ENCODE measurements at places on chromosomes 11 and 22.
A peak's percentile ranks its signal among the peaks of the same experiment; 100 is the strongest.

DNA sequence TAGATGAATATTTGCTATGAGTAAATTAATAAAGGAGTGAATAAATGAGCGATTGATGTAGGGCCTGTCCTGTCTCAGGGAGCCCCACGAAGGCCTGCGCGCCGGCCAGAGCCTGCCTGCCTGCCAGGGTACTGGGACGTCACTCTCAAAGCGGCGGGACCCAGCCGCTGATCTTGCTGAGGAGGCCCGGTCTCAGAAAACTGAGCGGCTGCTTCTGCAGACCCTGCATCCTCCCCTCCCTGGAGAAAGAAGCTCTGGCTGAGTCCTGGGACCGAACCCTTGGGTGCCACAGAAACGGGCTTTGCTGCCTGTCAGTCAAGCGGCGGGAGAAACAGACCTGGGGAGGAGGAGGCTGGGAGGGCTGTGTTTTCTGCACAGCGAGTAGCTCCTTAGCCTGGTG, 91.6 kb upstream of the B3GAT1 start:
- DNase-seq = no peak

DNA sequence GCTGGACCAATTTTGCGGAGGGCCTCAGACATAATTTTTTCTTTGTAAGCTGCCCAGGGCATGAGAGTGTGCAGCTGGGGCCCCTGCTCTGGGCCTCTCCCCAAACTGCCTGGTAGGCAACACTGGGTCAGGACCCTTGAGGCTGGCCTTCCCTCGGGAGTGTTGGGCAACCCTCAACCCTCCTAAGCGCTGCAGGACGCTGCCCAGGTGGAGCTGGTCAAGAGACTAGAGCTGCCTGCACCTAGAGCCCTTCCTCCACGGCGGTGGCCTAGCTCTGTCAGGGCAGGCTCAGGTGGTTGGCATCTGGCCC, 505 bp upstream of the TMEM132A start:
- DNase-seq = no peak

DNA sequence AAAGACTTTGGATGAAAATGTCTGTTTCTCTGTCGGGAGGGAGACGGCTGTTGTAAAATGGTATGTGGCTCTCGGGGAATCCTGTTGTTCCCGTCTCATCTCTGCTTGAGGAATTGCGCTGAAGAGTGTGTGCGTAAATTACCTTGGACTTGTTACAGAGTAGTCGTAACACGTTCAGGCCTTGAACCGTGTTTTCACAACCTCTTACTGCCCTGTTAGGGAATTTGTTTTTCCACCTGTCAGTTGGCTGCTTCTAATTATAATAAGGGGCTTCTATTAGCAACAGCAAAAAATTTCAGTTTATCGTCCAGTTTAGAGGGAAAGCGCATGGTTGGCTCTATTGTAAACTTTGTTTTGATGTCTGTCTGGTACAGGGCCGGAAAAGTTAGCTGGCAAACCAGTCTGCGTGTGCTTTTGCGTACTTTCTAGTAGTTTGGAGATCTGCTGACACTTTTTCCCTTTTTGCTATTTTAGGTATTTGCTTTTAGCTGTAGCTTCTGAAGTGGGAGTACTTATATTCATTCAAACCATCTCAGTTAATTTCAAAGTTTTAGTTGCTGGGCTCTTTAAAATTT, 1.5 kb downstream of the HIPK3 start:
- DNase-seq = no peak

DNA sequence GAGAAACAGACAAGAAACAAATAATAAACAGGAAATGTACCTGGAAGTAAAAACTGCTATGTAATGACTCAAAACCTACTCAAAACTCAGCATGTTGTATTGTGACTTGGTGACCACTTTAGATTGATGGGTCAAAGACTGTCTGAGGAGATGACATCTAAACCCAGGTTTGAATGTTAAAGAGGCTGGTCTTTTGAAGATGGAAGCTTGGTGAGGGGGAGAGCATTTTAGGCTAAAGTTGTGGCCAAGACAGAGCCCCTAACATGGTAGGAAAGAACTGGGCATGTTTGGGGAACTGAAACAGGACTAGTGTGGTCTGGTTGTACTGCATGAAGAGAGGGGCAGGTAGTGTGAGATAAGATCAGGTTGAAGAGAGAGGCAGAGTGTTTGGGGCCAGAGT, 85.3 kb upstream of the MYO18B start:
- no peak for DNase-seq

DNA sequence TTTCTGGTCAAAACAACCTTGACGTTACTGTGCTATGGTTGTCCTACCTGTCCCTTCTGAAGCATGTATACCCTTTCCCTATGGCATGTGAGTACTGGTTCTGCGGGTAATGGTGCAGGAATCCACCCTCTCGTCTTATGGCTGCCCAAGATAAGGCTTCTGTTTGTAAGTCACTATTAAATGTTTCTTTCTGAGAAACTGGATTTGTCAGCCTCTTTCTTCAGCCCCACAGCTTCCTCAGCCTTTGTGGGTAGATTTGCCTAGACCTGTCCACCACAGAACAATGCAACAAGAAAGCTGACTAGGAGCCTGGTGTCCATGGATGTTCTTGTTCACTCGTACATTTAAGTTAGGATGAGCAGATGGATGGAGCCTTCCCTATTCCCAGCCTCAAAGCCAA, 14.4 kb downstream of the MMP7 start:
- no peak for DNase-seq

DNA sequence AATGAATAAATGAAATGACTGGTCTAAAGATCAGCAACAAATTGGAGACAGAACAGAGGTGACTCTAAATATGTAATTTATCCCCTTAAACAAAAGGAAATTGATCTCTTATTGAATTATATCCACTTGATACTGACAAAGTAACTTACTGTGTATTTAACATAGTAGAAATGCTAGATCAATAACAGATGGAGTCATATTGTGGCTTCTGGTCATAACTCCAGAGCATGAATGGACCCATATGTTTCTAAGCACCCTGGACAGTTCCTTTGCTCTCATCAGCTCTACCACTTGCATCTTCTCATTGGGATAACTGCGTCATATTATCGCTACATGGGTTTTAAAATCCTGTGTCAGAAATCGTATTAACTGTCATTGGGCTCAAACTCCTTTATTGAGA, 222.3 kb downstream of the ETS1 start:
- DNase-seq = peak; percentile 15

DNA sequence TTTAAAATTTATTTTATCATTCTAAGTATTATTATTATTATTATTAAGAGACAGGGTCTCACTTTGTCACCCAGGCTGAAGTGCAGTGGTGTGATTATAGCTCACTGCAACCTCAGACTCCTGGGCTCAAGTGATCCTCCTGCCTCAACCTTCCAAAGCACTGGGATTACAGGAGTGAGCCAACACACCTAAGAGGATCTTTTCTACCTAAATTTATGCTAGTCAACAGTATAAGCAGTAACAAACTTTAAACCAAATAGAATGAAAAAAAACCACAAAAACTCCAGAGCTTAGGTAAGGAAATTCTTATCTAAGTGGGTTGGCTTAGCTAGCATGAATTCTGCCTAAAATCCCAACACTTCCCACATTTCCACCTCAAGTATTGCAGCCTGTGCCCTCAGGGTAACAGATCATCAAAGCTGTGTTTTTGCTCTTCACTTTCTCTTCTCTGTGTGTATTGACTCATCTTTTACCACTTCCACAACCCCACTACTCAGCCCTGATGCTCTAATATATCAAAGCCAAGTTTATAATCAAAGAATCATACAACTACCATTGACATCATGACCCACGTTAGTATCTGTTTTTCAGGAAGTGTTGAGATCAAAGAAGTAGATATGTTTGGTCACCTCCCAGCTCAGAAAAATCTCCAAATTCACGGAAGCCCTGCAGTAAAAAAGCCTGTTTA, 93.7 kb upstream of the SPON1 start:
- no peak for DNase-seq

- no peak for DNase-seq
These were observed 12.9 kb upstream of the FAT3 start for GRCh38 chr11:92211576-92212167.

DNA sequence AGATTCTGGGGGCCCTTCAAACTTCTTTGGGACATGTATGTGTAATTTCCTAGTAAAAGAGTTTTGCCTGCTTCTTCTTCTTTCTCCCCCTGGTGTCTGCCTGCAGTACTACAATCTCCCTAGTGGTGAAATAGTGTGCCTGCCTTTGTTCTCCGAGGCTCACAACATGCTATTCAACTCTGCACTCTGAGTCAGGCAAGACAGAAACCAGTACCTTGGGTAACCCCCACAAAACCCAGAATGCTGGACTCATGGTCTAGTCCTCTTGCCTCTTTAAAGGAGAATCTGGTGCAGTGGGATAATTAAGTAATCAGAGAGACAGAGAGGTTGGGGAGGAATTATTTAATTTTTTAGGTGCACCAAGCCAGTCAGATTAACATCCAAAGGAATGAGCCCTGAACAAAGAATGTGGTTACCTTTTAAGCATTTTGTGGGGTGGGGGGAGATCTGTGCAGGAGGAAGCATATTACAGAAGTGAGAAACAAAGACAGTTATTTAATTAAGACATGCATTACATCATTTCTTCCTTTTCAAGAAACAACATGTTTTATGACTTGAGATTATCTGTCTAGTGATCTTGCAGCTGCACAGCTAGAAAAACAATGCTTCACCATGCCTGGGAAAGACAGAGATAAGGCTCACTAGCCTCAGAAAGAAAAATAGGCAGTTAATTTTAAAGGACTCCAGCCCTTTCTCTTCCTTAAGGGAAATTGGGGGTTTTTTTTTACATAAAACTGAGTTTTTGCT, 11.0 kb upstream of the MS4A6A start:
- DNase-seq = peak; percentile 8

DNA sequence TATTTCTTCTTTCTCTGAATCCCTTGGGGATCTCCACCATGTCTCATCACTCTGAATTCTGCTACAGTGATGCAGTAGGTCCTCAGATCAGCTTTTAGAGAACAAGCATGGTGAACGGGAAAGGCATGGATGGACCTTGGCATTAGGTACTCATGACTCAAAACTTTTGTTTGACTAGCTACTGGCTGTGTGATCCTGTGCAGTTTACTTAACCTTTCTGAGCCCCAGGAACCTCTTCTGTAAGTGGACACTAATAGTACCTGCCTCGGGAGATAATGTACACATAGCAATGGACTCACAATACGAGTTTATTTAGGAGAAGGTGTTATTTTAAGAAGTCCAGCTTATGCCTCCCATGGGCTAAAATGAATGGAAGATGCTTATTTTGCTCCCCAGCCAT, 184.7 kb upstream of the TBCEL start:
- DNase-seq = no peak

DNA sequence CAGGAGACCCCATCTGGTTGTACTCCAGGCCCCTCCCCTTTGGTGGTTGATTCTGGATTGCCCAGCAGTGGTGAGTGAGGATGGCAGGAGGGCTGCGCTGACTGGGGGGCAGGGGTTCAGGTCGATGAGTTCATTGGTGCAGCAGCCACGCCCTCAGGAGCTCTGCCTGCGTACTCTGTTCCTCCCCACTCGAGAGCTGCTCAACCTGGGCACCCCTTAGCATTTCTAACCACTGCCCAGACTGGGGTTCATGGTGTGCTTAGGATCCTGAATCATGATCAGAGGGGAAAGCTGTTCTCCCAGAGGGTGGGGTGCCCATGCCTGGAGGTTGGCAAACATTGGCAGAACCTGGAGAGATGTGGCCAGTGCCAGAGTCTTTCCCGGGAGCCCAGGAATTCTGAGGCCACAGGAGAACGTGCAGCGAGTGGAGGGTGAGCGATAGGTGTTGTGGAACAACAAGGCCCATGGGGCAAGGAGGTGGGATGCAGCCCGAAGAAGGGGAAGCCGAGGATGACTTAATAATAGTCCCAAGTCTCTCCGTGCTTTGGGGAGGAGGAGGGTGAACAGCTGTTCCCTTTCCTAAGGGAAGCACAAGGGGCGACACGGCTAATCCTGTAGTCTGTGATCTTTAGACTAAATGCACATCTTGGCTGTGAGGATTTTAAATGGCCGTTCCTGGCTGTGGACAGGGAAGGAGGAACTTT, 75.5 kb downstream of the SCN3B start:
- DNase-seq = no peak

DNA sequence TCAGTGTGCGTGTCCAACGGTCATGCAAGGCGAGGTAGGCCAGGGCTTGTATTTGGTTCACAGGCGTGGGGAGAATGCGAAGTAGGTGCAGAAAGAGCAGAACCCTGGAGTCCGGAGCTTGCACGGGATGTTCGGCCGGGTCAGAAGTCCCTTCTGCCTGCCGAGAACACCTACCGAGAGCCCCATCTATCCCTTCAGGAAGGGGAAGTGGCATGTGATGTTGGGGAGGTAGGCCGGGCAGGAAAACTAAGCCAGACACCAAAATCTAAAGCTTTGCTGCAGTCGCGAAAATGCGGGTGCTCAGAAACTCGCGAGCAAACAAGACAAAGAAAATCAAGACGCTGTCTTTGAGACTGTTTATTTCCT, 435 bp upstream of the TAF6L start:
- DNase-seq = no peak

DNA sequence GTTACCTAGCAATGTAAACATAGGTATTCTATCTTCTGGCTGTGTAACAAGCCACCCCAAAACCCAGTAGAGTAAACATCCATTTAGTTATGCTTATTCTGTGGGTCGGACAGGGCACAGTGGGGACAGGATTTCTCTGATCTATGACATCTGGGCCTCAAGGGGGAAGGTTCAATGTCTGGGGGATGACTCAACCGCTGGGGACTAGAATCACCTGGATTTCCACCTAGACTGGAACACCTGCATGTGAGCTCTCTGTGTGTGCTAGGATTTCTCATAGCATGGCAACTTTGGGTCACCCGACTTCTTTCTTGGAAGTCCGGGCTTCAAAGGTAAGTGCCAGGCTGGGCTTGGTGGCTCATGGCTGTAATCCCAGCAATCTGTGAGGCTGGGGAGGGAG, 36.5 kb upstream of the MICAL2 start:
- DNase-seq = no peak

GRCh38 chr11:85182441-85183387, 444.4 kb downstream of the DLG2 start:
- peak; percentile 7 for DNase-seq

GRCh38 chr11:256952-257737, 20.4 kb downstream of the PSMD13 start:
- DNase-seq = no peak

DNA sequence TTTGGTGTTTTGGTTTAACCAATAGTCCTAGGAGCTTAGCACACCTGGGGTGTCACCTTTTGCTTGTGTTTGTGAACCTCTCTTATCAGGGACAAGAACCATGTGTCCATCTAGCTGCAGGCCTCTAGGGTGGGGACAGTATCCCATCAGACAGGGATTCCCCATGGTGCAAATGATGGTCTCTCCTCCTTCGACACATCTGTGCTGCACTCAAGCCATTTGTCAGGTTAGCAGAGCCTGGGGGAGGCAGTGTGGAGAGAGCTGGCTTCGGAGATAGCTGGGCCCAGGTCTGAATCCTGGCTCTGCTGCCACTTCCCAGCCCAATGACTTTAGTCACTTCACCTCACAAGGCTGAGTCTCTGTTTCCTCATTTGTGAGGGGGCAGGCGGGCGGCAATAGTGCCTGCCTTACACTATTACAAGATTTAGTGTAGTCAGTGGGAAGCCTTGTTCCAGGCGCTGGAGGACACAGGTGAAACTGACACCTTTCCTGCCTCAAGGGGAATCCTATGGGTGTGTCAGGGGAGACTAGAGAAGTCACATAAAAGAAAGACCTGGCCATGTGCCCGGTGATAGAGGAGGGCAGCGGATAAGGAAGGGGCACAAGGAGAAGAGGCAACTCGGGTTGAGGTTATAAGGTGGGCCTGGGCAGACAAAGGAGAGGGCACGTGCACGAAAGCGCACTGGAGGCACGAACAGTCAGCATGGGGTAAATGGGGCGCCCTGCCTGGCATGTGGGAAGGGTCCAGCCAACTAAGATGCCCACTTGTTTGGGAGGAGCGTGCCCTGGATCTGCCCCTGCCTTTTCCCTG, 12.6 kb downstream of the KLHL35 start:
- DNase-seq = no peak

- DNase-seq = peak; percentile 76
These were observed 29.8 kb upstream of the CREB3L1 start for GRCh38 chr11:46247659-46248058.

Measured in LNCaP clone FGC (cell line).